ENCODE measurements at places on chromosomes 11 and 22.
A peak's percentile ranks its signal among the peaks of the same experiment; 100 is the strongest.

GRCh38 chr11:16946477-16947282 is 67.5 kb downstream of the PLEKHA7 start:
- no peak for DNase-seq

GRCh38 chr11:29019960-29020683 is 911.9 kb downstream of the METTL15 start:
- no peak for DNase-seq

- DNase-seq = peak; percentile 31
These were observed 69.9 kb upstream of the RTL6 start for GRCh38 chr22:44567846-44568493.

DNA sequence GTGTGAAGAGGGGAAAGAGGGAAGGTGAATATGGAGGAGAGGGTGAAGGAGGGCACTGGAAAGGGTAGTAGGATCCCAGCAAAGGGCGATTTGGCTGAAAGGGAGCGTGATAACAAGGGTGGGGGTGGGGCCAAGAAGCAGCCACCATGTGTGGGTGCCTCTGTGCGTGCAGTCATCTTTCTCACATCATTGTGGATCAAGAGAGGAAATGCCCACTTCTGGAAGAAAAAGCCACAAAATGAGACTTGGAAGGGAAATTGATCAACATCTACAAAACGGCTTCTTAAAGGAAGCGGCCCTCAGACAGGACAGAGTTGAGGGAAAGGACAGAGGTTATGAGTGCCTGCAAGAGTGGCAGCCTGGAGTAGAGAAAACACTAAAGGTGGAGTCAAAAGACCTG is 1.2 kb upstream of the CXCR5 start:
- no peak for DNase-seq

GRCh38 chr22:35214968-35215367 is 42.3 kb upstream of the HMGXB4 start:
- DNase-seq = no peak

DNA sequence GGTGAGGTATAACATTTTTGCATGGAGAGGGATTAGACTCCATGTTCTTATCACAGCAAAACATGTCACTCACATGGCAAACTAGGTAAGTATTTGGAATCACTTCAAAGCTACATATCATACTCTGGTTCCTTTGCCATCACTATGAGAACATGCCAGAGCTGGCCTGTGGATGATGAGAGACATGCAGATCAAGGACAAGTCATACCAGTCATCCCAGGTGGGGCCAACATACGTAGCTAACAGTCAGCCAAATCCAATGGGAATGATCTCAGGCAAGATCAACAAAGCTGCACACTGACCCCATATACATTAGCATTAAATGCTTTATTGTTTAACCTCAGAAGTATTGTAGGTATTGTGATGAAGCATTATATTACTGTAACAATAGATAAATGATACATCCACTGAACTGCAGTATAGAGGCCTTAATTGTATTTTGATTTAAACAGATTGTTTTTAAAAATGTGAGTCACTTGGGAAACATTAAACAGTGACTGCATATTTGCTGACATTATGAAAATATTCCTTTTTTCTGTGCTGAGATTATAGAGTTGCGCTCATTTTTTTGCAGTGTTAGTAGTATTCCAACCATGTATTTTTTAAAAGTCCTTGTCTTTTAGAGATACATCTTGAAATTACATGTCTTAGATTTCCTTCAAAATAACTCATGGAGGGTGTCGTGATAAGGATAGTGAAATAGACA is 37.3 kb upstream of the ARL14EP start:
- no peak for DNase-seq

DNA sequence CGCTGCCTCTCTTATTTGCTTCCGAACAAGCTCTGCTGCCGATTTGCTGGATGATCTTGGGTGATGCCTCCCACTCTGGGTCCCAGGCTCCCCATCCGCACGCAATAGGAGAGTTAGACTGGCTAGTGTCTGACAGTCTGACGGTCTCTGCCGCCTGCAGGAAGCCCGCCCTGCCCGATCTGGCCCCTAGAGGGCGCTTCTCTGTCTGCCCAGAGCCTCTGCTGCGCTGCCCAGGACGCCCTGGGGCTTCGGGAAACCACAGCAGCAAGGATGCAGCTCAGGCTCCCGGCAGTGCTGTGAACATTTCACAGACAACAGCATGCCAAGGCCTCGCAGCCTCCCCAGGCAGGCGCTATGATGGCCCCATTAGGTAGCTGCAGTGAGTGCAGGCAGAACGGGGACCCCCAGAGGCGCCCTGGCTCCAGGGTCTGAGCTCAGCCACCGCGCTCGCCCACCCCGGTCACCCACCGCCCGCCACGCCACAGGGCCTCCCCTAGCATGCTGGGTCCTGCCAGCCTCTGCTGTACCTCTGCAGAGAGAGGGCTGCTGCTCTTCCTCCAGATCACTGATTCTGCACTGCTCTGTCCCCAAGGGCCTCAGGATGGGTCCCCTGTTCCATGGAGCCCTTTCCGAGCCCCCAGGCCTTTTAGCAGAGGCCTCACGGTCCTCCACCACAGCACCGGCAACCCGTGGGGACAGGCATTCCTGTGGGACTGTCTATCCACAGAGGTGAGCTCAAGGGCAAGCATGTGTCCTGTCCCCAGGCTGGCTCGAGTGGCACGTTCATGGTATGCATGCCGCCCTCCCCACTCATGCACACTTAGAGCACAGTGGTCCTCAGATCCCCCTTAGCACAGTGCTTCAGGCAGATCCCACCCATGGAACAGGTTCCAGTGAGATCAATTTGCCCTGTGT is 4.3 kb upstream of the BAIAP2L2 start:
- peak; percentile 62 for DNase-seq

GRCh38 chr22:35330258-35330861 is 30.7 kb downstream of the TOM1 start:
- peak; percentile 32 for DNase-seq

GRCh38 chr22:40766956-40767355 is 52.2 kb downstream of the SLC25A17 start:
- DNase-seq = no peak

DNA sequence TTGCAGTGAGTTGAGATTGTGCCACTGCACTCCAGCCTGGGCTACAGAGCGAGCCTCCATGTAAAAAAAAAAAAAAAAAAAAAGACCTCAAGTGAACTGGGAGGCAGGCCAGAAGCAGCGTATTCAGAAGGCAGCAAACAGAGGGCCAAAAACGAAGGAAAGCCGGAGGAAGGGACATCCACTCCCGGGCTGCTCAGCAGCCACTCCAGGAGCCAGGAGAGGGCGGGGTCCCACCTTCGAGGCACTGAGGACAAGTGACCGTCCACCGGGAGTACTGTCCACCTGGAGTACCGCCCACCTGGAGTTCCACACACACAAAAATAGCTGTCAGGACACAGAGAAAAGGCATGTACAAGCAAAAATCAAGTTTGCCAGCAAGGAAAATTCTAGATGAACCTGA is 5.5 kb downstream of the TOLLIP start:
- DNase-seq = no peak

DNA sequence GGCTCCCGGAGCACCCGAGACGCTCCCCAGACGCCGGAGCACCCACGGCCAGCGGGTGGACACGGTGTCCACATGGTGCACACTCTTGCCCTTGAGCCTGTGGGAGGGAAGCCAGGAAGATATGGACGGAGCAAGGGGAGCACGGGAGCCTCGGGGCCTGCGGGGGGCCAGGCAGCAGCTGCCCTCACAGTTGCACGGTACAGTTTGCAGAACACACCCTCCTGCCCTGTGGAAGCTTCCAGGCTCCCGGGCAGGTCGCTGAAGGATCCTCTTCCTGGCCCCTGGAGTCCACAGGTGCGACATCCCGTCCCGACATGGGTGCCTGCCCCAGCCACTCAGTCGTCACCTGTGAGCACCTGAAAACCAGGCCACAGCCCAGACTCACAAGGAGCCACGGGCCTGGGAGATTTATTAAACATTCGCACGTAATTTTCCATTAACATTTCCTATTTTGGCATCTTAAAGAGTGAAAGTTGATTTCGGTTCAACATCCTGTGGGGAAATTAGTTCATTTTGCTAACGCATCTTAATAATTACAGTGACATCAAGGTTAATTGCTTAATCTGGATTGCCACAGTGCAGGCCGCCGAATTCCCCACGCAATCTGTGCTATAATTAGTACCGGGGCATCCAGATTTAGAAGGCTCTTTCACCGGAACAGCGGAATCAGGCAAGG is 253.3 kb downstream of the BRD1 start:
- DNase-seq = no peak

DNA sequence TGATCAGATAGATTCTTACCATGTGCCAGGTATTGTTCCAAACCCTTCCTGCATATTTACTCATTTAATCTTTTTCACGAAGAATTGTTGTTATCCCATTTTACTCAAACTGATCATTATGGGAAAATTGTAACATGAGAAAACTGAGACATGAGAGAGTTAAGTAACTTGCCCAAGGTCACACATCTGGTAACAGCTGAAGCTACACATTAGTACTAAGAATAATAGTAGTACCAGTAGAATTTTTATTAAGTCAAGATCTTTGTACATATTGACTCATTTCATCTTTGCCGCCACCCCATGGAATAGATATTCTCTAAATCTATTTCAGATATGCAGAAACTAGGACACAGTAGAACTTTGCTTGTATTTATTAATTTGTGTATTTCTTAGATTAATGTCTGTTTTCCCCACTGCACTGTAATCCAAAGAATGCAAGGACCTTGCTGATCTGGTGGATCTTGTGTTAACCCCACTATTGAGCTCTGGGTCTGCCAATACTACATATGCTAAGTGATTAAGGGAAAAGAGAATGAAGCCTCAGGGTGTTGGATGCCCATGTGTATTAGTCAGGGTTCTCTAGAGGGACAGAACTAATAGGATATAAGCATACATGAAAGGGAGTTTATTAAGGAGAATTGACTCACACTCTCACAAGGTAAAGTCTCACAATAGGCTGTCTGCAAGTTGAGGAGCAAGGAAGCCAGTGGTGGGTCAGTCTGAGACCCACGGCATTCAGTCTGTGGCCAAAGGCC is 72.8 kb downstream of the PARVA start:
- DNase-seq = no peak

- DNase-seq = no peak
These were observed 86.1 kb upstream of the ZBED5 start for GRCh38 chr11:10943968-10944367.

DNA sequence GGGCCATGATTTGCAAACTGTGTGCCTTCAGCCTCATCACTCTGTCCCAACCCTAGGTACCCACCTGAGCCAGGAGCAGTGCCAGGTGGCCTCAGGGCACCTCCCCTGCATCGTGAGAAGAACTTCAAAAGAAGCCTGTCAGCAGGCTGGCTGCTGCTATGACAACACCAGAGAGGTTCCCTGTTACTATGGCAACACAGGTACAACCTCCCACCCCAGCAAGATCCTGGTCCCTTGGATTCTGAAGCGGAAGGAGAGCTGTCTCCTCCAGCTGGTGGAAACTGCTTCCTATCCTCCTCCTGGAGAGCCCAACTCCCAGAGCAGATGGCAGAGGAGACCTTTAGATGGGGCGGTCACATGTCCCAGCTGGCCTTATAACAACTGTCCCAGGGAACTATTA is 2.9 kb downstream of the ZP1 start:
- DNase-seq = peak; percentile 23

- no peak for DNase-seq
These were observed 17.9 kb downstream of the ALKBH3 start for GRCh38 chr11:43898574-43898973.

DNA sequence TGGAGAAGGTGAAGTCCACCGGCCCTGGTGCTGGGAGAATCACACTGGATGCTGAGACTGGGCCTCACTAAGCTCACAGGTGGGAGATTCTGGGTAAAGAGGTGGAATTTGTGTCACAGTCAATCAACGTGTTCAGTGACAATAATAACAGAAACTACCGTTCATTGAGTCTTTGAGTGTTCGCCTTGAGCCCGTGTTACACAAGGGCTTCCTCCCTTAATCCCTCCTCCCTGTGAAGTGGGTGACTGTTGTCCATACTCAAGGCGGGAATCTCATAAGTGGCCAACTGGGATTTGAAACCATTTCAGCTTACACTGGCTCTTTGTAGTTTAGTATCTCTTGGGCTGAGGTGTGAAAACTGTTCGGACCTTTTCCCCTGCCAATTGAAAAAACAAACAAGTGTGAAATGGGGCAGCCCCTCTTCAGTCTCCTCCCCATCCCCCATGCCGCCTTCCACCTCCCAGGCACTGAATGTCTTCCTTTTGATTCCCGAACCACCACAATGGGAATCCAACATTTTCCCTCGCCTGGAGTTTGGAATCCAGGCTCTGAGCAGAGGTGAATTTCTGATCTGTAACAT is 502.4 kb downstream of the MIAT start:
- no peak for DNase-seq

GRCh38 chr11:110177086-110177456 is 83.9 kb downstream of the ZC3H12C start:
- no peak for DNase-seq

DNA sequence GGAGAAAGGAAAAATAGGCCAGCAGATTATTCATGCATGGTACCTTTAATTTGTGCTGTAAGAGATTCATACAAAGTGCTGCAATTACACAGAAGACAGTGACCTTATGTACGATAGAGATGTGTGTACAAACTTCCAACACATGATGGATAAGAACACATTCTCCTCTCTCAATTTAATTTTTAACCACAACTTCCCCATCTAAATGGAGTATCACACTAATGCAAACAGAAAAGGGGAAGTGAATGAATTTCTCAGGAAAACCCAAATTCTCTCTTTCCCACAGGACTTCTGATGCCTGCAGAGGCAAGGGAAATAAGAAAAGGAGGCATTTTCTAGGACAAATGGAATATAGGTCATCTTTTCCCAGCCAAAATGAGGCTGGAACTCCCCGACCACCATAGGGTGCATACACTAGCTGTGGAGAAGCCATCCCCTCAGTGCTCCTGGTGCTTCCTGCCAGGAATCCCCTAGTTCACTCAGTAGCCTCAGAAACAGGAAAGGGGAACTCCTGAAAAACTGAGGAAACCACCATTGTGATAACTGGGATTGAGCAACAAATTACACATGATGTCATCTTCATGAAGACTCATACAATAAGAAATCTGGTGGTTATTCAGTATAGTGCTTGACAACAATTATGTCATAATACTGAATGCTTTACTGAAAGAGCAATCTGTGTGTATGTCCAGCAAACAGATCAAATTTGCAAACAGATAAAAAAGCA is 22.4 kb downstream of the MMP10 start:
- no peak for DNase-seq

GRCh38 chr11:128745311-128746136 is 51.7 kb downstream of the FLI1 start:
- no peak for DNase-seq

GRCh38 chr11:69374110-69374945 is 80.4 kb downstream of the MYEOV start:
- no peak for DNase-seq

DNA sequence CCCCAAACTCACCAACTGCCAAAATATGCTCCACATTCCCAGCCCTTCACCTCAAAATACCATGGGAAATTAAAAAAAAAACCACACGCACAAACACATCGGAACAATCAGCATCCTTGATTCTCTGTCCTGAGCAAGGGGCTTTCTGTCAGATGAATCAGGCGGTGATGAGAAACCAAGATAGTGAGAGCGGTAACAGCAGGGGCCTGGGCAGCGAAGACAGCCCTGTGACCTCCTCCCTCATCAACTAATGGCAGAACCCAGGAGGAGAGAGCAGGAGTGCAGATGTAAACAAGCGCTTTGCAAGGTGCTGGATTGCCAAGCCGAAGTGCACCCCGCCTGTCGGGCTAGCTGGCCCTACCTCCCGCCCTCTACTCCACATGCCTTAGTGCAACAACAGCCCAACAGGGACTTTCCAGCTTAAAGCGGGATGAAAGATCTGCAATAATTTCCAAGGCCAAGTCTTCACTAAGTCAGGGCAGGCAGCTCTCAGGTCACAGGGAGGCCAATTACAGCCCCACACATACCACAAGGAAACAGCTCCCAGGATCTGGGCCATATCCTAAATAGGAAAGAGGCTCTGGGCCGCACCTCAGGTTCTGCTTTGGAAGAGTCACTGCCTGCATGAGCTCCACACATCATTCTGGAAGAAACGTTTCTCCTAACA is 72.2 kb upstream of the BID start:
- no peak for DNase-seq
